Left ventricle myocardium superior (tissue), 1 donor: ENCODE measurements at places on chromosomes 6 and 20. TPM values are rescaled to one million over a fixed set of nuclear protein-coding genes. Genes with fewer than 3 reads are reported as not detected.

Gene TENT5A
- 69.4 TPM for total RNA-seq

Gene CYP39A1
- total RNA-seq, result 5.9 TPM

Gene KIAA1755
- 5.3 TPM for total RNA-seq

Gene CHD6
- total RNA-seq, result 36.8 TPM

Gene ROS1
- 0.02 TPM for total RNA-seq

Gene CEP43
- 12.3 TPM for total RNA-seq

DNA sequence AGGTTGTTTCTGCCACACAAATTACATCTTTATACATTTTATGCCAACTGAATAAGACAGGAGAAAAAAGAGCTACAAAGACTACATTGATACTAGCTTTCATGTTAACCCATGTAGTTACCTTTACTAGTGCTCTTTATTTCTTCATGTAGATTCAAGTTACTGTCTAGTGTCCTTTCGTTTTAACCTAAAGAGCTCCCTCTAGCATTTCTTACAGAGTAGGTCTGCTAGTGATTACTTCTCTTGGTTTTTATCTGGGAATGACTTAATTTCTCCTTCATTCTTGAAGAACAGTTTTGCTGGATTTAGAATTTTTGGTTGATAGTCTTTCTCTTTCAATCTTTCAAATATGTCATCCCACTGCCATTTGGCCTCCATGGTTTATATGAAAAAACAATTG, 21.2 kb upstream of the NOP56 start:
- DNase-seq, result no peak

DNA sequence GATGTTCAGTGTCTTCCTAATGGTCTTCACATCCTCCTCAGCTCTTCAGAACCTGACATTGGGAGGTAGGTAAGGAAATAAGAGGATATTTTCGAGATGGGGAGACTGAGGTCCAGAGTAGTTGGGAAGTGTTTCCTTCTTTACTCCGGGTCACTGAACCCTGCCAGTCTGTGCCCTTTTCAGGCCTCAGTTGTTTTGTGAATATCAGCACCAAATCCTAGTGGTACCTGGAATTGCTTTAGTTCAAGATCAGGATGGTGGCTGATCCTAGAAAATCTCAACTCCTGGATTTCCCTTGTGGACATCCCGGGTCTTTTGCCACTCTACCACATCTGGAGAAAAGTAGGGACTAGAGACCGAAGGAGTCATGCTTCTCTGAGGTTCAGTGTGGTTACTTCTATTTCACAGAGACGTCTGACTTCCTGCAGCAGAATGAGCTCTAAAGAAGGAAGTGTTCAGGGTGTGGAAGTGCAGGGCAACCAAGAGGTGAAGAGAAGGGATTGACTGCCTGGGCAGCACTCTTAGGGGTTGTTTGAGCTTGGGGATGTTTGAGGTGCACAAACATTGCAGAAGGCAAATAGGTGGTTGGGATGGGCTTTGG, 995 bp downstream of the STK4 start:
- DNase-seq, result no peak

DNA sequence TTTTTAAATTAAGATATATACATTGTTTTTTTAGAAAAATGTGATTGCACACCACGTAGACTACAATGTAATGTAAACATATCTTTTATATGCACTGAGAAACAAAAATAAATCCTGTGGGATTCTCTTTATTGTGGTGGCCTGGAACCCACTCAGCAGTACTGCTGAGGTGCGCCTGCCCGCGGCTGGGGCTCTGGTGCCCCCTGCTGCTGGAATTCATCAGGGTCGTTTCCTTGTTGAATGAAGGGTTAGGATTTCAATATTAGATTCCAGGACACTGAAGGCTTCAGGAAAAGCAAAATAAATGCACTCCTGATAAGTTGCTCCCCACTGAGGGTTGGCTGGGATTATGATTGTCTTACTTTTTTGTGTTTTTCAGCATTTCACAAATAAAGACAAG, 175.8 kb upstream of the GGTLC1 start:
- no peak for DNase-seq

- DNase-seq, result no peak
Observed at GRCh38 chr20:52268184-52268749, 76.7 kb upstream of the ZFP64 start.

DNA sequence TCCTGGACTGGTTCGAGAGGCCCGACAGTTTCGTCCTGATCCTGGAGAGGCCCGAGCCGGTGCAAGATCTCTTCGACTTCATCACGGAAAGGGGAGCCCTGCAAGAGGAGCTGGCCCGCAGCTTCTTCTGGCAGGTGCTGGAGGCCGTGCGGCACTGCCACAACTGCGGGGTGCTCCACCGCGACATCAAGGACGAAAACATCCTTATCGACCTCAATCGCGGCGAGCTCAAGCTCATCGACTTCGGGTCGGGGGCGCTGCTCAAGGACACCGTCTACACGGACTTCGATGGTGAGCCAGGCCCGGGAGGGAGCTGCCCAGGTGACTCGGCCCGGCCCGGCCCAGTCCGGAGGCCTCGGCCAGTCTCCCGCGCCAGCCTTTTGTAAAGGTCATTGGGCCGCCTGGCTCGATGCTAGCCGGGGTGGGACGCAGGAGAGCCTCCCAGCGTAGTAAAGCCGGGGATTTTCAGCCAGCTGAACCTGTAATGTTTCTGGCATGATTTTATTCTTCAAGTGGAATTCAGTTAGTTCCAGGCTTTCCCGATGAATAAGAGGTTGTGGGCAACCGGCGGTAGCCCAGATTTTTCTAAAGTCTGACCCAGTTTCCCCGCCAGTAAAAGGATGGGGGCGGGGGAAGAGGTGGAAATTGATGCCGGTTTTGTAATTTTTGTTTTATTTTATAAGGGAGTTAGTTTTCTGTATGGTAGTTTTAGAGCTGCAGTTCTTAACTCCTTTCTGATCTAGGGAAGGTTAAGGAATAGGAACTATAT, 1.4 kb downstream of the PIM1 start:
- peak; percentile 72 for DNase-seq

DNA sequence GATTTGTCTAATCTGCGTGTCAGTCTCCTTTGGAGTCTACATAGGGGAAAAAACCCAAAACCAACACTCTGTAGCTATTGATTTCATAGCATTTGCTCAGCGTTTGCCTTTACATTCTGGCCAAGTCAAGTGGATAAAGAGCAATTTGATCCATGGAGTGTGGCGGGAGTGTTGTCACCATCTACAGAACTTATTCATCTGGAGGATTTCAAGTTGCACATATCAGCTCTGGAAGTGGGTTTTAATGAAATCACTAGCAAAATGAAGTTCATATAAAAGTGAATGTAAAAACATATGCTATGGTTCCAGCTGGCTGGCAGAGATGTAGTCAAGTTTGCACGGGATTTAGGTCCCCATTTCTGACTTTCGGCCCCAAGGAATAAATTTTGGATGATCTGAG, 219.7 kb upstream of the SUPT3H start:
- no peak for DNase-seq

DNA sequence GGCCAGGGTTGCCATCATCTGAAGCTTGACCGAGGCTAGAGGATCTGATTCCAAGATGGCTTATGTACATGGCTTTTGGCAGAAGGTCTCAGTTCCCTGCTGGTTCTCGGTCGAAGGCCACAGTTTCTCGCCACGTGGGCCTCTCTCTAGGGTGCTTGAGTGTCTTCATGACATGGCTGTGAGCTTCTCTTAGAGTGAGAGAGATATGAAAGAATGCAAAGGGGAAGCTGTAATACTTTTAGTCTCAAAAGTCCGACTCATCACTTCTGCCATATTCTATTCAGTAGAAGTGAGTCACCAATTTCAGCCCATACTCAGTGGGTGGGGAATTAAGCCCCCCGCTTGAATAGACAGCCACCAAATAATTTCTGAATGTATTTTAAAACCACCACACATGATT, 94.2 kb downstream of the UTRN start:
- no peak for DNase-seq
